Brain microvascular endothelial cell (primary cell): ENCODE measurements at places on chromosomes 12 and 14.

DNA sequence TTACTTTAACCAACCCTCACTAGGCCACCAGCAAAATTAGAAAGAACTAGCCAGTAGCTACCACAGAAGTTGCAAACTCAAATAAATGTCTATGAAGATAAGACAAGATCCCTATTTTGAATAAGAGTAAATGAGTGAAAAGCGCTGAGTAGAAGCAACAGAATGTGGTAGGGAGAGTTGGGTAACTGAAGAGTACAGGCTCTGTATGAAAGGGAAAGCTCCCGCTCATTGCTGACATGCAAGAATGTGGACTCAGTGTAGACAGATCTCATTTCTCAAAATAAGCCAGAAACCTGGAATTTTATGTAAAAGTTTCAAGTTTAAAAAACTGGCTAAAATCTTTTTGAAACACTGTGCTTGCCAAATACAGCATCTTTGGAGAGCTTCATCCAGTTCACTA, 63.9 kb downstream of the NAV3 start:
- no peak for DNase-seq

GRCh38 chr14:102645746-102646440, 53.4 kb downstream of the RCOR1 start:
- no peak for DNase-seq

DNA sequence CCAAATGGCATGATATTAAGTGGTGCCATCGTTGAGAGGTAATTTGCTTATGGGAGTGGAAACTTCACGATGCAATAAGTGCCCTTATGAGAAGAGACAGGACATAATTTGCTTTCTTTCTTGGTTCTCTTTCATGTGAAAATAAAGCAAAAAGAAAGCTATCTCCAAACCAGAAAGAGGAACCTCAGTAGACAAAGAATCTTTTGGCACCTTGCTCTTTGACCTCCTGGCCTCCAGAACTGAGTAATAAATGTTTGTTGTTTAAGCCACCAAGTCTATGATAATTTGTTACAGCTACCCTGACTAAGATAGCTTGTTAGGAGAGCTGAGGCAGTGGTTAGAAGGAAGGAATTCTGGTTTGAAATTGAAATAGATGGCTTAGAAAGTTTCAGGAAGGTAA, 39.6 kb downstream of the CCER1 start:
- no peak for DNase-seq

GRCh38 chr14:65731933-65732506, 319.5 kb downstream of the FUT8 start:
- no peak for DNase-seq

DNA sequence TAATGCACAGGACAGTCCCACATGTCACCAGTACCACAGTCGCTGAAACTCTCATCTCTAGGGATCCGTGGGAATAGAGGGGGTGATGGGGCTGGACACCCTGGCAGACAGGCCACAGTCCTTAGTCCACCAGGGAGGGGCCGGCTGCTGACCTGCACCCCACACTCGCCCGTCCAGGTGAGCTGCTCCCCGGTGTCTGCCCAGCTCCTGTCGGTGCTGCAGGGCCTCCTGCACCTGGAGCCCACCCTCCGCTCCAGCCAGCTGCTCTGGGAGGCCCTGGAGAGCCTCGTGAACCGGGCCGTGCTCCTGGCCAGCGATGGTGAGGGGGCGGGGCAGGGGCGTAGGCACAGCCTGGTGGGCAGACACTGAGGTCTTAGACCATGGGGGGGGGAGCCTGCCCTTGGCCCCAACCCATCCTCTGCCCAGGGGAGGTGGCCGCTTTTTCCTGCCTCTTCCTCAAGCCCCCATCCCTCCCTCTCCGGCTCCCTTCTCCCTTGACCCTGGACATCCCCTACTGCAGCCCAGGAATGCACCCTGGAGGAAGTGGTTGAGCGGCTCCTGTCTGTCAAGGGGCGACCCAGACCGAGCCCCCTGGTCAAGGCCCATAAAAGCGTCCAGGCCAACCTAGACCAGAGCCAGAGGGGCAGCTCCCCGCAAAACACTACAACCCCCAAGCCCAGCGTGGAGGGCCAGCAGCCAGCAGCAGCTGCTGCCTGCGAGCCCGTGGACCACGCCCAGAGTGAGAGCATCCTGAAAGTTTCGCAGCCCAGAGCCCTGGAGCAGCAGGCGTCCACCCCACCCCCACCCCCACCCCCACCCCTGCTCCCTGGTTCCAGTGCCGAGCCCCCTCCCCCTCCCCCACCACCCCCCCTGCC, 17.1 kb upstream of the ADSS1 start:
- no peak for DNase-seq

DNA sequence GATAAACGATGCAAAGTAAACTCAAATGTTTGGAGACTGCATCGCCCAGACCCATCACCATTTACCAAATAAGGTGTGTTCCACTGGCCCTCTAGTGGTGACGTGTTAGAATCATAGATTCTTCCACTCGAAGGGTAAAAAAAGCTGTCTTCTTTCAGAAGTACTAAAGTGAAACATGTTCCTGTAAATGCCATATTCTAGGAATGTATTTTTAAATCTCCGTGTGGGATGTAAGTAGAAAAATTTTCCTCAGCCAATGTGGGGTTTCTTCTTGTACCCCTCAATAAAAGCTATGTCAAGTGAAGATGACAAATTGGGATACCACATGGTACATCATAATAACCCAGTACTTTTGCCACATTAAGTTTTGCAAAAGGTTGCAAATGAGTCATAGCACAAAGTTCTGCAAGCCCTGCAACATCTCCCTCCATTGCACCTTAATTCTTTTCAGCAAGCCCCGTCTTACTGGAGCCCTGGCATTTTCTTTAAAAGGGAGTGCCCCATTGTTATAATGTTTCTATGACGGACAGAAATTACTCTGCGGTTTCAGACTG, 100.8 kb downstream of the CCER1 start:
- peak; percentile 37 for DNase-seq

DNA sequence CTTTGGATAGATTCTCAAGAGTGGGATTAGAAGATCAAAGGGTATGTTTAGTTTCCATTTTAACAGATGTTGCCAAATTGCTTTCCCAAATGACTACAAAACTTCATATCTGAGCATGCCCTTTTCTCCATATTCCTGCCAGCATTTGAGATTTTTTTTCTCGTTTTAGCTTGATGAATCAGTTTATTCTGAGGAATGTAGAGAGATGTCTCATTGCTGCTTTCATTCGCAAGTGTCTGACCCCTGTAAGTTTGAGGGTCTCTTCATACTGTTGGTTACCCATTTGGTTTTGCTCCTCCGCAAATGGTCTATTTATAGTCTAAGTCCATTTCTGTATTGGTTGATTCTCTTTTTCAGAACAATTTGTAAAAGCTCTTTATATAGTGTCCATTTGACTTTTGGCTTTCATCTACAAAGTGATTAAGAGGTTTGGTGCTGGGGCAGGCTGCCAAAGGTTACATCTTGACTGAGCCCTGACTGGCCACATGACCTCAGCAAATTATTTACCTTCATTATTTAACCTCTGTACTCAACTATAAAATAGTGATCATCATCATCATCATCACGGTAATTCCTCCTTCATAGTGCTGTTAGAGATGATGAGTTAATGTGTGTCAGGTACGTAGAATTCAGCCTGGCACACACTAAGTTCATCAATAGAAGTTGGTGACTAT, 33.6 kb downstream of the HCAR2 start:
- DNase-seq = peak; percentile 30

- DNase-seq = peak; percentile 39
Measured at GRCh38 chr14:101791919-101792572, 30.5 kb downstream of the PPP2R5C start.

DNA sequence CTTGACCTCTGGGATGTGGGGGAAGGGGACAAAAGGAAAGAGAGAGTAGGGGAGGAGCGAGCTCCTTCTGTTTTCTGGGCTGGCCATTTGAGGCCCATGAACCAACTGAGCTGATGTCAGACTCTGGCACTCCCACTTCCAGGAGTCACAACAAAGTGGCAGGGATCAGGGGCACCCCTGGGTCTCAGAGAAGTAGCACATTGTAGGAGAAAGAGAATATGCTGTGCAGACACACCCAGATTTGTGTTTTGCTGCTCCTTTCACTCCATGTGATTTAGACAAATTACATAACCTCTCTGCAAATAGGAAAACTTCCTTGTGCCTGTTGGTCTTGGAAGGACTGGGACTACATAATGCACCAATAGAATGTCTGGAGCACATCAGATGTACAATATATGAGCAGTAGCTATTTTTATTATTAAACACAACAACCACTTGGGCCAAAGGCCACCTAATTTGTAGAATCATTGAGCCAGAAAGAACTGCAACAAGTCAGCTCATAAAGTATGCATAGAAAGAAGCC, 265.5 kb downstream of the ZFP36L1 start:
- DNase-seq = no peak

DNA sequence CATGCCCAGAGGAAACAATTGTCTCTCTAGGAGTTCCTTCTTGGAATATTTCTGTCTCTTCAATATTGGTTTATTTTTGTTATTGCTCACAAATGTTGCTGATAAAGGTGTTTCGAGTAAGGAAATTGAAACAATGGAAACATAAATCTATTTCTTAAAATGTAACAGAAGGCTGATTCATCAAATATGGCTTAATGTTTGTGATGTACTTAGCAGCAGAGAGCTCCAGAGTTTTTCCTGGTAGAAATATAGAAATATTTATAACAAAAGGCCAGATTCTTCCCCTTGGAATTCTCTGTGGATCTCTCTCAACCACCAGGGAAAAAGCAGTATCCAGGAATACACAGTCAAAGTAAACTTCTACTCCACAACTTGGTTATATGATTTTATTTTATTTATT, 149.2 kb upstream of the LRIG3 start:
- no peak for DNase-seq

DNA sequence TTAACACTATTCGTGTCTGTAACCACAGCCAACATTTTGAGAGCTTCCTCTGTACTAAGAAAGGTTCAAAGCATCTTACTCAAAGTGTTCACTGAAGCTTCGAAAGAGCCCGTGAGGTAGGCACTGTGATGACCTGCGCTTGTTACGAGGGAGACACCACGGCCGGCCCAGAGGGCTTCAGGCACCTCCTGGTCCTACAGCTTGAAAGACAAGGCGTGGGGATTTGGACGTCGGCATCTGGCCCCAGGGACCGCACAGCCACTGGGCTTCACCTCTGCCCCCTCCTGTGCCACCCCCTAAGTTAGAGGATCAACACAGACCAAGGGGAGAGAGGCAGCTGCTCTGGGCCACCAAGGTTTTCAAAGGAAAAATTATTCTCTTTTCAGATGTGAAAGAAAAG, 75.6 kb downstream of the RIMBP2 start:
- DNase-seq = no peak

DNA sequence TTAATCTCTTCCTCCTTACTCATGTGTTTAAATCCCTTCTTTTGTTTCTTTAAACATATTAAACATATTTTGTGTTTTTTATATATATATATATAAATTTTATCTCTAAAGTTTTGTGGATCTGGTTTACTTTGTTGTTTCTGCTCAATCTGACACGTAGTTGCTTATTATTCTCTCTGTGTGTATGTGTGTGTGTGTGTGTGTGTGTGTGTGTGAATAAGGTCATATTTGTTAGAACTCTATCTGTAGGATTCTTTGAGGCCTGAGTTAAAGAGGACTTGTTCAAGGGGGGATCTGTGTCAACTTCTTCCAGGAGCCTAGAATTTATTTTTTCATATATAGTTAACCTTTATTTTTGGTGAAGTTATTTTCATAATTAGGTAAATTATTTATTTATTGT, 2.7 kb downstream of the GPR65 start:
- no peak for DNase-seq

GRCh38 chr12:32568228-32568627, 110.9 kb upstream of the DNM1L start:
- peak; percentile 56 for DNase-seq

DNA sequence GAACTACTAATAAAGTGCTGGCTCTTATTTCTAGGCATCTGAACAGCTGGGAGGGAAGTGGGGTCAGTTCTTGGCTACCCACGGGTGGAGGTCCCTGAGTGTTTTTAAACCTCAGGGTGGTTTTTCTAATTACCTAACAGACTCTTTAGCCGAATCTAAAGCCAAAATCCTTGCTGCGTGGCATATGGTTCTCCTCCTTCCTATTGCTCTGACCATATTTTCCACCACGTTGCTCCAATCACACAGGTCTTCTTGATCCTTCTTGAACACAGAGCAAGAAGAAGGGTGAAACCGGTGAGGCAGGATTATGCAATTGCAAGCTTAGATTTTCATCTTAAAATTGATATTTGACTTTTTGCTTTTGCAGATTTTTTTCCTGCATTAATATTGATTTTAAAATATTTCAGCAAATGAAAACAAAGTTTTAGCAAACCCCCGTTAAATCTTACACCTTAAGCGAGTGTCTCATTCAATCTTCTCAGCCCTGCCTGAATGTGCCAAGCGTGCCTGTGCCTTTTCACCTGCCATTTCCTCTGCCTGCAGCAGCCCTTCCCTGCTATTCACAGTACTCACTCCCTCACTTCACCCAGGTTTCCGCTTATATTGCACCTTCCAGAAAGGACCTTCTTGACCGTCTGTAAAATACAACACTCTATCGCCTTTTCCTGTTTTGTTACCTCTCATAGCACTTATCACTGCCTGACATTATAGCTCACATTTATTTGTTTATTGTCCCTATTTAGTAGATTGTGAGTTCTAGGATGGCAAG, 506.0 kb downstream of the DIO2 start:
- DNase-seq = no peak

DNA sequence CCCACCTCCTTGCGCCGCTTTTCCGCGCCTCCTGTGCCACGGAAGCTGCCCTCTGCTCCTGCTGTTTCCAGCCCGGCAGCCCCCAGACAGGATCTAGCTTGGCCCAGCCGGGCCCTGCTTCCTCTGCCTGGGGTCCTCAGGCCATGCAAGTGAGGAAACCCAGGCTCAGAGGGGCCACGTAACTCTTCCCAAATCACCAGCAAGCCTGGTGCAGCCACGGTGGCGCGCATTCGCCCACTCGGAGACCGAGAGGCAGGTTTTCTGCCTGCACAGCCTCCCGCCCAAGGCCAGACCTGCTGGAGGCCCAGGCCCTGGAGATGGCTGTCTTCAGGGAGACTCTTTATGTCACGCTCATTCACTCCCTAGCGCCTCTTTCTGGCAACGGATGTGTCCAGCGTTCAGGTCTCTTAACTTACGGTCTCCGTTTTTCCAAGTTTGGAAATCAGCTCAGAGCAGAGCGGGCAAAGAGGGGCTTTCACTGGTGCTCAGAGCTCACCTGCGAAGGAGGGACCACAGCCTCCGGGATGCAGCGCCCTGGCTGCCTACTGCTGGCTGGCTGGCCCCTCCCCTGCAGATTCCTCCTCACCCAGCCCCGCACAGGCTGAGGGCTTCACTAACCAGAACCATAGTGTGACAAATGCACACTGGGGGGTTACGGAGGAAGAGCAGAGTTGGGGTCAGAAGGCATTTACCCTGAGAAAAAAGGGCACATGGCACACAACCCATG, 20.6 kb upstream of the CEP170B start:
- no peak for DNase-seq

DNA sequence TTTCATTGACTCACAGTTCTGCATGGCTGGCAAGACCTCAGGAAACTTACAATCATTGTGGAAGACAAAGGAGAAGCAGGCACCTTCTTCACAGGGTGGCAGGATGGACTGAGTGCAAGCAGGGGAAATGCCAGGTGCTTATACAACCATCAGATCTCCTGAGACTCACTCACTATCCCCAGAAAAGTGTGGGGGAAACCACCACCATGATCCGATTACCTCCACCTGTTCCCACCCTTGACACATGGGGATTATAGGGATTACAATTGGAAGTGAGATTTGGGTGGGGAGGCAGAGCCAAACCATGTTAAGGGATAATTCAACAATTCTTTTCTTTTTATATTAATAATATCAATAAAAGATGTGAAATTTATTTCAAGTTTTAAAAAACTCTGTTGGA, 34.1 kb downstream of the CNTN1 start:
- no peak for DNase-seq
